KBM-7 (cell line): ENCODE measurements at places on chromosomes 3 and 15.

GRCh38 chr3:100634493-100635272 lies 25.3 kb downstream of the ADGRG7 start:
- DNase-seq = peak; percentile 58

DNA sequence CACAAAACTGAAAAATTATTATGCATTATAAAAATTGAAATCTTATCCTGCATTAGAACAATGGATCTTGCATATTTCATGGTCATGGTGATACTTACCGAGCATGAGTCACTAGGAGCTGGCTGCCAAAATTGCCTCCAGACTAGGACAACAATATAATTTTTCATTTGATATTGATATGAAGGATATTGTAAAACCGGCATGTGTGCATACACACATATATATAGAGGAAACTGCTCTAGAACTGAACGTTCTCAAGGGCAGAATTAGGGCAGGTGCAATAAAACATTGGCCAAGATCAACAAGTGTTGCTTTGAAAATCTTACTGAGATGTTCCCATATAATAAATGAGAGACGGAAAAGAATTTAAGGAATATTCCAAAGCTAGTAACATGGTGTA lies 319.4 kb upstream of the POU1F1 start:
- DNase-seq = no peak

GRCh38 chr3:16142350-16143025 lies 32.0 kb upstream of the GALNT15 start:
- DNase-seq = no peak

DNA sequence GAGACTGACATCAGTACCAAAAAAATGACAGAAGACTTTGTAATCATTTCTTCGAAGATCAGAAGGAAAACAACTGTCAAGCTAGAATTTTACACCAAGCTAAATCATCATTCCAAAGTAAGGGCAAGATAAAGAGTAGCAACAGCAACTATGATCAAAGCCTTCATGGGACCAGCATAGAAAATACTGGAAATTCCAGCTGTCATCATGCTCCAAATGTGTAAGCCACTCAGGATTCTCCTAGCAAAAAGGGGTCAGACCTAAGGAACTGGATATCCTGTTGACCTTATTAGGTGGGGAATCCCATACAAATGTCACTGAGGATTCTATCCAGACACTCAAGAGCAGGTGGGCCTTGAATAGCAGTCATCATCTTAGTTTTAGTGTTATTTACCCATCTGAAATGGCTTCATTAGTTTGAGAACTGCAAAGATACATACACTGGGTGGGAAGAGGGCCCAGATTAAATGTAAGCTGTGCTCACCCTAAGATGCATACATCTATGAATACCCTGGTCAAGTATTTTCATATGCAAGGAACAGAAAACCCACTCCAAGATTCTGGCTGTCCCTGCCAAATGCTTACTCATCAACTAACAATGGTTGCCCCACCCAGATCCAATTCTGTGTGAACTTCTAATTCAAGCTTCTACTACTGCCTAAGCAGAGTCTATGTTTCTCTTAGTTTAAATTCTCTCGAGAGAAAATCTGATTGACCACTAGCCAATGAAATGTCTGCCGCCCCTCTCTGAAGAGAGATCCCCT lies 33.5 kb downstream of the CLDN18 start:
- DNase-seq = no peak

GRCh38 chr3:194322678-194323211 lies 28.4 kb downstream of the CPN2 start:
- DNase-seq = no peak

GRCh38 chr3:53956586-53956985 lies 64.9 kb upstream of the SELENOK start:
- DNase-seq = no peak

GRCh38 chr3:21502656-21503055 lies 248.4 kb downstream of the ZNF385D start:
- no peak for DNase-seq

DNA sequence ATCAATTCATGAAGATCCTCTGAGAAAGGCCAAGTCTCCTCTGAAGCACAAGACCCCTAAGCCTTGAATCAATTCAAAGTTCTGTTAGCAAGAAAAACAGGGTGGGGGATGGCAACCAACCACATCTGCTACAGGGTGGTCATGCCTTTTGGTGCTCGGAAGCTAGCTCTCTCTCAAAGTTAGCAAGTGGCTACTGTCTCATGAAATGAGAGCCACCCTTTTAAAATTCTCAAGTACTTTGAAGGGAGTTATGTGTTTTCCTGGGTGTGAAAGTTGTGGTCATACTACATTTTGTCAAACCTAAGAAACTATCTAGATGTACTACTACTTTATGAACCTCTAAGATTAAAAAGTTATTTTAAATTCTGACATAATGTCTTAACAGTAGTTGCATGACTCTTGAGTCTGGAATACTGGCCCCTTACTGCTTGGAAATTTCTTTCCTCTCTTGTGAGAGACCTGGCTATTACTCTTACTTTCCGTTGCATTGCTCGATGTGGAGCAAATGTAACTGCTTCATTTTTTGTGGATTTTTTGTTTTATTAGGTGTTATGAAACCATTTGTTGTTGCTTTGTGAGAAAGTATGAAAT lies 116.1 kb downstream of the CHST2 start:
- no peak for DNase-seq

GRCh38 chr3:158471639-158472294 lies 99.2 kb upstream of the MLF1 start:
- no peak for DNase-seq

DNA sequence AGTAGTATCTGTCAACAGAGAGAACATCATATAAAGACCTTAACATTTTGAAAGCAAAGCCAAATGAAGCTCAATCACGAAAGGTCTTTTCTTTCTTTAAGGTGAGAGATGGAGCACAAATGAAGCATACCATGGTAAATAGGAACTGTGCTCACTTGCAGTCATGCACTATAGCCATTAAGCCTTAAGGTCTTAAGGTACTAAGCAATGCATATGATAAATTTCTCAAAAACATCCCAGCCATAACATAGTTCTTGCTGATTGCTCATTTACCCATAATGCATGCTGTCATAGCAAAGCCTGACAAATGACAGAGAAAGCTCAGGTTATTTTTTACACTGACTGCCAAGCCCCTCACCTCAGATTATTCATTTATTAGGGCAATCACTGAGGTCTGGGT lies 214.5 kb downstream of the MECOM start:
- no peak for DNase-seq

GRCh38 chr15:32675466-32675865 lies 34.0 kb downstream of the SCG5 start:
- no peak for DNase-seq

- no peak for DNase-seq
Measured at GRCh38 chr3:13007251-13007941, 65.8 kb downstream of the IQSEC1 start.
